Kidney (tissue), 22 donors: ENCODE measurements at places on chromosomes 3 and 15. TPM values are rescaled to one million over a fixed set of nuclear protein-coding genes. Genes with fewer than 3 reads are reported as not detected.

The MYO5C gene
- total RNA-seq, result 41.6 TPM

The ALDH1L1 gene
- total RNA-seq, result 60.0 TPM

The HRG gene
- total RNA-seq, result 0.35 TPM

The PLSCR5 gene
- total RNA-seq, result not detected

The COL8A1 gene
- total RNA-seq, result 24.2 TPM

The NRG4 gene
- total RNA-seq, result 0.35 TPM

The GPR171 gene
- total RNA-seq, result 4.9 TPM

GRCh38 chr3:40593351-40593750, 68.6 kb downstream of the ZNF621 start:
- no peaks in the 10 kb centered on the region for H3K4me1 ChIP-seq
- no peaks in the 10 kb centered on the region for H3K27me3 ChIP-seq
- DNase-seq, result no peak
- no peaks in the 10 kb centered on the region for H3K36me3 ChIP-seq
- no peak overlapping the region for H3K4me3 ChIP-seq

DNA sequence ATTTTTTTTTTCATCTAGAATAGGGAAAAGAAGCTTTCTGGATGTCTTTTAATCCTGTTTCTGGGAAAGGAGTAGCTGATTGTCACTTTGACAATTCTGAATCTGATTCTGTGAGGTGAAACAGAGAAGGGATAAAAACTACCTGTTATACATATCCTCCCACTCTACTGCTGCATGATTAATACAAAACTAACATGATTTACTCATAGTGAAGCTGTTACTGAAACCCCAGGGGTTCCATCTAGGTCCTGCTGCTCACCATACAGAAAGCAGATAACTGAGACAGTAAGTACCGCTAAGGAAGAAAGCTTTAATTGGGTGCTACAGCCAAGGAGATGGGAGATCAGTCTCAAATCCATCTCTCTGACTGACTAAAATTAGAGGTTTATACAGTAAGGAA, 610.9 kb upstream of the ALCAM start:
- H3K4me1 ChIP-seq, result no peaks in the 10 kb centered on the region
- no peaks in the 10 kb centered on the region for H3K36me3 ChIP-seq
- H3K27me3 ChIP-seq, result no peaks in the 10 kb centered on the region
- H3K4me3 ChIP-seq, result no peak overlapping the region

- H3K27ac ChIP-seq, result no peak overlapping the region
- no peaks in the 10 kb centered on the region for H3K4me1 ChIP-seq
- no peak for DNase-seq
- H3K27me3 ChIP-seq, result no peaks in the 10 kb centered on the region
- no peak overlapping the region for H3K4me3 ChIP-seq
Observed at GRCh38 chr3:98808071-98808470, 44.9 kb downstream of the ST3GAL6 start.

GRCh38 chr15:73026511-73027054, 25.7 kb upstream of the NEO1 start:
- H3K27me3 ChIP-seq, result no peaks in the 10 kb centered on the region
- H3K4me1 ChIP-seq, result no peaks in the 10 kb centered on the region
- no peak overlapping the region for H3K27ac ChIP-seq
- H3K4me3 ChIP-seq, result no peak overlapping the region
- DNase-seq, result no peak

DNA sequence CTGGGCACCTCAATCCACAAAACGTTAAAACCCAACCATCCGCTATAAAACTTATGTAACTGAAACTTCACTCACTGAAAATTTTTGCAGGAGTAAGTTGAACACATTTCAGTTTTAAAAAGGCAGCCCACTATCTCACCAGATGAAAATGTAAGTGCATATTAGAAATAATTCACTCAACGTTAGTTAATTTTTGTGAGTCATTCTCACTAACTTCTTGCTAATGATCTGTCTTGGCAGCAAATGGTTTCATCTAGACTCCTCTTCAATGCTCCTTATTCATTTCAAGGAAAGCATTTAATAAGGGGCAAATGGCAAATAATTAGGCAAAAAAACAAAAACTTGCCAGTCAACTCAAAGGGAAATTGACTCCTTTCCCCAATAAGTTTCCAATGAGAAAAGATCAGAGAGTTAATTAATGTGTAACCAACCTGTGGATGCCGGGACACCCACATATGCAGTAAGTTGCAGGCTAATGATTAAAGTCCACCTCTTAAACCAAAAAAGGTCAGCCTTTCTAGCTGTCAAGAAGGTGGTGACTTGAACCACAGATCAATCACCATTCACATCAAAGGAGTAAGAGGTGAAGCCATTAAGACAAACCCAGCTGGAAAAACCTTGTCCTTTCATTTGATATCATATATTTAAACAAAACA, 22.9 kb upstream of the PRICKLE2 start:
- H3K4me3 ChIP-seq, result no peak overlapping the region
- no peaks in the 10 kb centered on the region for H3K4me1 ChIP-seq
- H3K27ac ChIP-seq, result no peak overlapping the region
- no peaks in the 10 kb centered on the region for H3K36me3 ChIP-seq

DNA sequence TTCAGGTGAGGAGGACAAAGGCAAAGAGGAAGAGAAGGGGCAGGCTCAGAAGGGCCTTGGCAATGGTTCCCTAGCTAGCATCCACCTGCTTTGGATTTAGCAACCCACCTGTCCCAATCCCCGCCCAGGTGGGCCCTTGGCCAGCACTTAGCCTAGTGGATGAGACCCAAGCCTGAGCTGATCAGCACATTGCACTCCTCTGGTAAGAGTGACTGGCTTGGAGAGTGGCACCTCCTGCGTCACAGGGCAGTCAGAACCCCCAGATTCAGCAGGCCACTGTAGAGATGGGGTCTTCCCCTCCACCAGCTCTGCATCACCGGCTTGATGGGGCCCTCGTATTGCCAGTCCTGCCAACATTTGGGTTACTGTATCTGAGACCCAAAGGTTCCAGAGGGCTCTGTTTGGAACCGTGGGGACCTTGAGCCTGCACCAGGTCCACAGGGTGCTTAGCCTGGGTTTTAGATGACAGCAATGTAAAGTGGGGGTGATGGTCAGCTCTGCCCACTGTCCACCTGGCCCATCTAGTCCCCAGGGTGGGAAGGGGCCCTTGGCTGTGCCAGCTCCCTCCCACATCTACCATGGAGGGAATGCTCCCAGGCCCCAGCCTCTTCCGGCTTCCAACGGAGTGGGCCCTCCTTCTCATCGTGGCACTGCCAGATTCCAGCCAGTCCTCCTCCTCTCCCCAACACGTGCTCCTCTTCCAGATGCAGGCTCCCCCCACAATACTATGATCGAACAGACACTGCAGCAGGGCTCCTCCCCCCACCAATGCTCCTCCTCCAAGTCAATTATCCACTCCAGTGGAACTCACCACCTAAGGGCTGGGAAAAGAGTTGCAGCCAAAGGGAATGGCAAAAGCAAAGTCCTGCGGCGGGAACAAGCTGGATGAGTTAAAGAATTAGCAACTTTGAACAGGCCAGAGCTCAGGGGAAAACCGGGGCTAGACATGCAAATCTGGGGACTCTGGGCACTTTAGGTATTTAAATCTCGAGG, 45.7 kb downstream of the LHFPL4 start:
- DNase-seq, result no peak
- H3K4me3 ChIP-seq, result no peak overlapping the region
- no peaks in the 10 kb centered on the region for H3K36me3 ChIP-seq
- H3K4me1 ChIP-seq, result no peaks in the 10 kb centered on the region
- peaks cover 5% of the 10 kb centered on the region for H3K27me3 ChIP-seq
- H3K27ac ChIP-seq, result no peak overlapping the region

DNA sequence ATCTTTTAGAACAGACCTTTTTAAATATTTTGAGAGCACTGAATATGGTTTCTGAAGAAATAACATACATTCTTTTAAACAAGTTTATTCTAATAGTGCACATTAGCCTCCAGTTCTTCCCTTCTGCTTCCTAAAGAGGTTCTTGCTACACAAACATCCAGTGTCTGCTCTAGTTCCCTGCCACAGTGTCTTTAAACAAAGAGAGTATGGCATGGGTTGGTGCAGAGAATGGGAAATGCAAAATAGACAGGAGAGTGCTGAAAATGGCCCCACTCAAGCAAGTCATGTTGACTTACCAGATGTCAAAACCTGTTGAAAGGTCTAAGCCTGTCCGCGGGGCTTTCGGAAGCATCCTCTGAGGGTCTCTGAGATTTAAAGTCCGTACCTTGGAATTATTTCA, 72.1 kb upstream of the RPL35A start:
- no peaks in the 10 kb centered on the region for H3K27me3 ChIP-seq
- H3K36me3 ChIP-seq, result peaks cover 35% of the 10 kb centered on the region
- H3K4me1 ChIP-seq, result no peaks in the 10 kb centered on the region
- no peak overlapping the region for H3K27ac ChIP-seq
- H3K4me3 ChIP-seq, result no peak overlapping the region
- no peak for DNase-seq
